ENCODE measurements at places on chromosomes 4 and X. TPM values are rescaled to one million over a fixed set of nuclear protein-coding genes. Genes with fewer than 3 reads are reported as not detected.
A peak's percentile ranks its signal among the peaks of the same experiment; 100 is the strongest.

GRCh38 chrX:40174001-40174853 lies 76.5 kb upstream of the BCOR start:
- peaks cover 36% of the 10 kb centered on the region for H3K4me1 ChIP-seq
- peak; percentile 81 for DNase-seq
- H3K27me3 ChIP-seq: peaks cover 5% of the 10 kb centered on the region

GRCh38 chr4:169439244-169439643 lies 168.5 kb upstream of the SH3RF1 start:
- H3K27ac ChIP-seq: no peak overlapping the region
- no peaks in the 10 kb centered on the region for H3K27me3 ChIP-seq
- H3K4me1 ChIP-seq: no peaks in the 10 kb centered on the region
- peaks cover under 1% of the 10 kb centered on the region for H3K36me3 ChIP-seq
- DNase-seq: no peak

DNA sequence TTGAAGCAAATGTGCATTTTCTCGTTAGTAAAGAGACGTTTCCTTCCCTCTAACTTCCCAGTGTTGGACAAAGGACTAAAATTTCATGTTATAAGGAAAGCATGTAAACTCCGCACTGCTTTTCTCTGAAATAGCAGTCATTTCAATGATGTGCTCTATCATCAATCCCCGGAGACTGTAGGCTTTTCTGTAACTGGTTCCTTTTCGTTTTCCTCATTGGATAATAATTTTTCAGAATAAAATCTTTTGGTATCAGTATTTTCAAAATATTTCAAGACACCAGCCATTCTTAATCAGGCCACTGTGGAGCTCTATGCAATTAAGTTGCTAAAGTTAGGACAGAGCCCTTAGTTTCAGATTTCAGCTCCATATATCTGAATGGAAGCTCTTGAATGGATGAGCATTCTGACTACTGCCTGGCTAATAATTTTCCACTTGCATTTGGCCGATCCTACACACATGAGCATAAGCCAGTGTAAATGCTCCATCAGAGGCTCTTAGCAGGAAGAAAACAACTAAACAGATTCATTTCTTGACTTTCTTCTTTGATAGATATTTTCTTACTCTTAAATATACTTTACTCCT lies 157.7 kb downstream of the CHIC2 start:
- H3K4me3 ChIP-seq: peak overlapping the region; percentile 18
- H3K27ac ChIP-seq: peak overlapping the region; percentile 43
- no peaks in the 10 kb centered on the region for H3K36me3 ChIP-seq
- no peak for DNase-seq

DNA sequence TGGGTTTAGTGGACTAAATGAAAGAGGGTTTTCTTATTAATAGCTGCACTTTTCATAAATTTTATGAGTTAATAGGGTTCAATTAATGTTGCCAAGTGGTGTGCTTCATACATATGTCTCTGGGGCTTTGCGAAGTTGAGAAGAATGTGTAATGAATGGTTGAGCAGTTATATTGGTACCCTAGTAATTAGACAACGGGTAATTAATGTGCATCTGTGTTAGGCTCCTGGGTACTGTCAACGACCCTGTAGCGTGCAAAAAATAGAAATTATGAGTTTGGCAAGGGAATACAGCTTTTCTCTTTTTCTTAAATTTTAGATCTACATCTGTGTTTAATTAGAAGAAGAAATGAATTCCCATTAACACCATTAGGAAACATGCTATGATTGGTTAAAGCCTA lies 1027.7 kb downstream of the ARAP2 start:
- no peaks in the 10 kb centered on the region for H3K27me3 ChIP-seq
- no peak for DNase-seq
- no peak overlapping the region for H3K4me3 ChIP-seq

GRCh38 chr4:81648576-81649275 lies 177.0 kb upstream of the RASGEF1B start:
- no peak for DNase-seq
- H3K36me3 ChIP-seq: no peaks in the 10 kb centered on the region
- no peak overlapping the region for H3K27ac ChIP-seq

- no peak for DNase-seq
- H3K36me3 ChIP-seq: no peaks in the 10 kb centered on the region
- no peaks in the 10 kb centered on the region for H3K27me3 ChIP-seq
- peaks cover 24% of the 10 kb centered on the region for H3K4me1 ChIP-seq
- H3K27ac ChIP-seq: no peak overlapping the region
- H3K4me3 ChIP-seq: no peak overlapping the region
Observed at GRCh38 chr4:2546286-2546823, 9.9 kb downstream of the FAM193A start.

DNA sequence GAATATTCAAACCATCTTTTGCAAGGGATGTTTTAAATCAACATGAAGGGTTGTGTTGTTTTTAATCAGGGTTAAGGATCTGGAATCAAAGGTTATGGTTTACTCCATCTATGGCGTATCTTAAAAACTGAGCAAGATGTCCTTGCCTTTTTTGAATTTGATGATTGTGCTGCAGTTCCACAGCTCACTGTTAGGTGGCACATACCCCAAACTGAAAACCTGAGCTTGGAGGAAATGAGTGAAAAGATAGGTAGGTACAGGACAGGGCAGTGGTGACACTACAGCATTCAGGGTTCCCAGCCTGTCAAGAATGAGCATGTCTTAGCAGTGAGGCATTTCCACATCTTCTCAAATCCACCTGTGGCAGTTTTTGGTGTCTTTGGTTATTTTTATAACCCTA lies 13.1 kb upstream of the EOLA1 start:
- H3K36me3 ChIP-seq: no peaks in the 10 kb centered on the region
- no peak overlapping the region for H3K4me3 ChIP-seq
- no peaks in the 10 kb centered on the region for H3K27me3 ChIP-seq
- no peak overlapping the region for H3K27ac ChIP-seq

- no peak for DNase-seq
- H3K4me3 ChIP-seq: no peak overlapping the region
- no peak overlapping the region for H3K27ac ChIP-seq
- H3K36me3 ChIP-seq: no peaks in the 10 kb centered on the region
Observed at GRCh38 chr4:83522239-83522638, 13.7 kb upstream of the GPAT3 start.

DNA sequence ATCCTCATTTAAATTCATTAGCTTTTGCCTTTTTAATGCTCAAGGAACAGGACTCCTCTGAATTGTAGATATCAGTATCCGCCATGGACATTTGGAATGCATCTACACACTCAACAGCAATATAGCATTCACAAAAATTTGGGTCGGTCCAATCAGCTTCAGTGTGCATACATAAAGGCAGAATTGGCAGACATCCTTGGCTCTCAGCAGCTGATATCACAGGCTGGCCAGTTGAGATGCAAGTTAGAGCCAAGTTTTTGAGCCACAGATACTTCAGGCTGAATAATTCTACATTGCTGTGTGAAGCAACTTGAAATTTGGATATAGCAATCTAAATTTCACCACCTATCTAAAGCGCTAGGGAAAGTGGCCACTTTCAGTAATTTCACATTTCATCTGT lies 821.1 kb downstream of the PCDH19 start:
- H3K36me3 ChIP-seq: no peaks in the 10 kb centered on the region
- no peaks in the 10 kb centered on the region for H3K27me3 ChIP-seq
- no peak overlapping the region for H3K4me3 ChIP-seq
- no peak overlapping the region for H3K27ac ChIP-seq
- DNase-seq: no peak

The TMEM255A gene
- 5.9 TPM for total RNA-seq

The PLS3 gene
- 58.1 TPM for total RNA-seq

The GPR143 gene
- total RNA-seq: not detected

The ATP8A1 gene
- total RNA-seq: 14.5 TPM

The SSX2 gene
- total RNA-seq: not detected

The DMRTC1 gene
- not detected for total RNA-seq

The MAP3K15 gene
- not detected for total RNA-seq
